ENCODE measurements at places on chromosomes 2 and 18.

DNA sequence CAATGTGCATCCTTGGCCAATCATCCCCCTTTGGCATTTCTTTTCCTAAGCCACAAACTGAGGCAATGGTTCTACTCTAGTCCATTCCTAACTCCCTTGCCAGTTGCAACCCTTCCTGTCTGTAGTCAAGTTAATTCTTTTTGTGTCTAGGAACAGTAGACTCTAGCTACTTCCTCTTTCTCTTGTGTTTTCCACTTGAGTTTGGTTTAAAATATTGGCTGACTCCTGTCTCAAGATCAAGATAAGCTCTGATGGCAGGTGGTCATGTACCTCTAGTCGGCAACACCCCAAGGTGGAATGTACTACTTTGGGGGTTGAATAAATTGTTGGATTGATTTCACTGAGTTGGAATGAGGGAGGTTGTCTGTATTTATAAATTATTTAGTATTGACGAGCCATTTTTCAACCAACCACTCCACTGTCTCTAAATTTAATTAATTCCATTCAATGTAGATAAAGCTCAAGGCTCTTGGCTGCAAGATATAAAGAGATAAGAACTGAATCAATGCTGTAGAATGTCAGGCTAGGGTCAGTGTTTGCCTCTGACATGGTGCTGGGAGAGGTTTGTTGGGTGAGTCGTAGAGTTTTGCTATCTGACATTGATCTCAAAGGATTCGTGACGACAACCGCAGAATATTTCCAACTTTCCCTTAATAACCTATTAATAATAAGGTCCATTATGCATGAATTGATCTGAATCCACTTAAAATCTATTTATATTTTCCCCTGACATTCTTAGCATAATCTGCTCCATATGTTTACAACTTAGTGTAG, 188.7 kb upstream of the APCDD1 start:
- no peak for DNase-seq

- no peak for DNase-seq
Measured at GRCh38 chr2:169027234-169027633, 3.9 kb downstream of the ABCB11 start.

DNA sequence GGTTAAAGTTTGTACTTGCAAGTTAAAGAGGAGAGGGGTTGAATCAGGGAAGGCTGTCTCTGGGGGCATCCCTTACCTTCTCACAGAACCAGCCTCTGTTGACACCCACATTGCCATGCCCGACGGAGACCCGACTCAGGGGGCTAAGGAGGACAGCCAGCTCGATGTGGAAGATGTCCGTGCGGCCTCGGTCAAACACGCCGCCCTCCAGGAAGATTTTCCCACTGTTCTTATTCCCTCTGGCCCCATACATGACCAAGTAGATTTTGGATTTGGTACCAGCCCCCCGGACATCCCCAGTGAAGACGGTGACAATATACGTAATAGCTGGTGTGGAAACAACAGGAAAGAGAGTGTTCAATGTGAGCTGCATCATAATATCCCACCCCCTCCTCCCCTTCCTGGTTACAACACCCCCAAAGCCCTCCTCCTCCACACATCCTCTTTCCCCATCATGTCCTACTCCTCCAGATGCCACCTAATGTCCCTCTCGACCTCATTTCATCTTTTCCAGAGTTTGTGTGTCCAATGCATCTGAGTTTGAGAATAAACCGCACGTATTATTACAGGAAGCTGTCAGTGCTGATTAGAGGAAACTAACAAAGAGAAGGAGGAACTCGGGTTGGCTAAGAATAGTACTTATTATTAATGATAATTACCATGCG, 55.7 kb downstream of the LOXHD1 start:
- no peak for DNase-seq

- DNase-seq: no peak
Measured at GRCh38 chr2:221704442-221704841, 132.3 kb upstream of the EPHA4 start.

GRCh38 chr2:55232863-55233657, 572 bp downstream of the RPS27A start:
- no peak for DNase-seq

GRCh38 chr2:196268538-196269338, 97.4 kb upstream of the STK17B start:
- DNase-seq: no peak

DNA sequence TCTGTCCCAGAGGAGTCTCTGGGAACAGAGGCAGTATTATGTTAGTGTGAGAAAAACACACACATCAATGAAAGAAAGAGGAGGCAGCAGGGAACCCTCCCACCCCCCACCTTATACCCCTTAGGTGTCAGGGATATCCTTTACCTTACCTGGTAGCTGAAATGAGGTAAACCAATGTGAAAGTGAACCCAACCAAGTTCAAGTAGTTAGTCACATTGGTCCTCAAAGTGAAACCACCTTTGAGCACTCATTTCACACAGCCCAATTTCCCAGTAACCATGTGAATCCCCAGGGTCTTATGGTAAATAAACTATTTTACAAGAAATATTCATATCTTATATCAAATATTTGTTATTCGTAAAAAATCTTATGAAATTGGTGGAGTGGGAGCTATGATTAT, 377.8 kb downstream of the LRATD1 start:
- DNase-seq: no peak

GRCh38 chr2:96815326-96816126, 542 bp upstream of the CNNM3 start:
- DNase-seq: no peak

DNA sequence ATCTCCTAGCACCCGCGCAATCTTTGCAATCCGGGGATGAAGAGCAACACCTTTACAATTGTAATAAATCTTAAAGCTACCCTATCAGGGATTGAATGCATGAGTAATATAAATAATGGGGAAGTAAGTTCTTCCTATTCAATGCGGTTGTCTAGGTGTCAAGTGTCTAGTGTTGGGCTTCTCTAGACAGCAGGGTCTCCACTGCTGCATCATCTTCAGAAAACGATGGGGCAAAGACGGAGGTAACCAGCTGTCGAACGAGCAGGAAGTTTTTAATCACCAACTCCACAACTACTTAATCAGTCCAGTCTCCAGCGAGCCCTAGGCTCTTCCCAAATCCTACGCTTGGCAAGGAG, 573 bp downstream of the STAM2 start:
- no peak for DNase-seq

DNA sequence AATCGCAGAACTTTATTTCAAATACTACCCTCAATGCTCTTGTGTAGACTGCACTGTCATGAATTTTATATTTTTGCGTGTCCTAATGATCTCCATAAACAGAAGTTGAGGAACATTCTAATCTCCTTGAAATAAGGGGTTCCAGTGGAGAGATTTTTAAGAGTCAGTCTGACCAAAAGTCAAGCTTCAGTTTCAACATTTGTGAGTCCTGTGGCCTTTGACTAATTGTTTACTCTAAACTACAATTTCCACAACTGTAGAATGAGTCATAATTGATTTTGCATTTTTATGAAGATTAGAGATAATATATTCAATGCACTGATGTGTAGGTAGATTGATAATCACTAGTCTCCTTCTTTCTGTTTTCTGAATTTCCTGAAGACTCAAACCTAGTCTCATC, 720.3 kb upstream of the ID2 start:
- DNase-seq: no peak

GRCh38 chr2:69298261-69298660, 88.8 kb downstream of the GFPT1 start:
- no peak for DNase-seq

DNA sequence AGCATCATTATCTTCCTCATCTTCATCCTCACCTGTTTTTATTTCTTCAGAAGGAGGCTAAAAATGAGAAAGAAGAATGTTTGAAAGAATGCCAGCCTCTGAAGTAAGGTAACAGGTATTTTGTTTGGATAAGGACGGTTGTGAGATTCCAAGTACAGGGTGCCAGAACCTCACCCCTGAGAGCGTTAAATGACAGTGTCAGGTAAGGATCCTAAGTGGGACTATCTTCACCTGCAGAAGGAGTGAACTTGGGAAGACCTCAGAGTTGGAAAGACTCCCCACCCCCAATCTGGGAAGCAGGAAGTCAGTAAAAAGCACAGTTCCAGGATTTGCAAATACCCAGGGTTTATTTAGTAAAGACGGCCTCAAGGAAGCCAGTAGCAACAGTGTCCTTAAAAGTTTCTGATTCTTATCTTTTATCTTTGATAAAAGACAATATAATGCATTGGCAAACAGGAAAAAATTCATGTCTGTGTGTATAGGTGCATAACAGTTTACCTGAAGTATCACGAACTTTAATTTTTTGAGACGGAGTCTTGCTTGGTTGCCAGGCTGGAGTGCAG, 52.3 kb downstream of the THOC1 start:
- DNase-seq: no peak

DNA sequence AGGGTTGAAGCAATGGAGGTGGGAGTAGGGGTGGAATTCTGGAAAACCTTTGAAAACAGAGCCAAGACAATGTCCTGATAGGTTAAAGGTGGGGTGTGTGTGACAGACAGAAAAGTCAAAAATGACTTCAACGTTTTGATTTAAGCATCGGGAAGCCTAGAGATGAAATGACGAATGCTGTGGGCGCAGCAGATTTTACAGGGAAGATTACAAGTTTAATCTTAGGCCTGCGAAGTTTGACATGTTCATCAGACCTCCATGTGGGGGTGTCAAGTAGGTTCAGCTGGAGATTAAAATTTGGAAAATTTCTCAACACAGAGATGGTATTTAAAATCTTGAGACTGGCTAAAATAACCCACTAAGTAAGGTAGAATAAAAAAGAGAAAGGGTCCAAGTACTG, 453.3 kb downstream of the TXNL1 start:
- DNase-seq: no peak

DNA sequence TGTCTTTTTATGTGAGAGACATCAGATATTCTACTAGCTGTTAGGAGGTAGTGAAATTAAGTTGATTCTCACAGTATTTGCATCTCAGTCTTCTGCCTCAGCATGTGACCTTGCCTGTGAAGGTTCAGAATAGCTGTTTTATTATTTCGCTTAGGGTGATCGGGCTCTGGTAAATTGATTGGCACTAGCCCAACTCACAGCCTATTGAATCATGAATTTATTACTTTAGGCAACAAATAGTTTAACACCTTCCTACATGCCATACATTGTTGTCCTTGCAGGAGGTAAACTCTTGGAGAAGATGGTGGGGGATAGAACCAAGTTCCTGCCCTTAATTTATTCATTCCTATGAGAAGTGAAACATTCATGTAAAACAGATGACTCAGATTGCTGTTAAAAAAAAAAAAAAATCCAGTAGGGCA, 101.9 kb downstream of the GPD2 start:
- DNase-seq: no peak

DNA sequence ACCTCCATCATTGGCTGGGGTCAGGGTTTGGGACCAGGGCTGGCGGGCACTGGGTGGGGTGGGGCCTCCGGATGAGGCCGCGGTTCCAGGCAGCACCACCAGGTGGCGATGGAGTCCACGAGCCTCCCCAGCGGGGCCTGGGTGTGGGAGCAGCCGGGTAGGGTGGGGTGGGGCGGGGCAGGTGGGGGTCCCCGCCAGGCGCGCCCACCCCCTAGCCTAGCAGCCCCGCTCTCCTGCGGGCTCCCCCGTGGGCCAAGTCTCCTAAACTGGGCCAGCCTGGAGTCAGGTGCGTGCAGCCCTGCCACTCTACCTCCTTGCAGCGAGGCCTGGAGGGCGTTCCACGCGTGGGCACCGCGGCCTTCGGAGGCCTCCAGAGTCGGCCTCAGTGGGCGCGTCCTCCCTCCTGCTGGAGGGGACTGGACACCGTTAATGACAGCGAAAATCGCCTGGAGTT, 187.5 kb downstream of the TWIST2 start:
- DNase-seq: no peak

DNA sequence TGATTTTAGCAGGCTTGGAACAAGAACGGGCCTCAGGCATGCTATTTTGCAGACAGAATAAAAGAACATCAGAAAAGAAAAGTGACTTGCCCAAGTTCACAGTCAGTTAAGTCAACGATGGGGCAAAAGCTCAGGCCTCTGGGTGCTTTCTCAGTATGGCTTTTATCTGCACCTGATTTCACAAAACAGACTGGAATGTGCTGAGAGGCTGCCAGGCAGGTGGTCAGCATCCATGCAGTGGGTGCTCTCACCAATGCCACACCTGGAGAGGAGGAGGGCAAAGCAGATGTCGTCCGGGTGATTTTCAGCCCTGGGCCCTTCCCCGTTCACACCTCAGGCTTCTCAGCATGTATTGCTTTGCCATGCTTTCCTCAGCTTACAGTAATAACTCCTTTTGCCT, 854.6 kb downstream of the RNF144A start:
- no peak for DNase-seq

GRCh38 chr18:23648940-23649607, 13.6 kb downstream of the ANKRD29 start:
- DNase-seq: no peak

DNA sequence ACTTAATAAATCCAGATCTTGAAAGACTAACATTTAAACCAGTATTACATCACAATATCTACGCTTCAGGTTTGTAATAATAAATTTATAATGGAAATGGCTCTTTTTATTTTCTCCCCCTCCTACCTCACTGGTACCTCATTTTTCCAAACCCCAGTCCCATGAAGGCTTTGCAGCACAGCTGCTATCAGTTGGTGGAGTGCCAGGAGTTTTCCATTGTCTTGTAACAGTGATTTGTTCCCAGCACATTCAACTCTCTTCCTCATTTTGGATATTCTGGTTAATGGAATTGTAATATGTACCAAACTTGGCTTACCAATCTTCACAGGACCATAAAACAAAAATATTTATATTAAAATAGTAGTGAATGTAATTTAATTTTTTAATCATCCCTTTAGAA, 91.2 kb downstream of the VRK2 start:
- no peak for DNase-seq

GRCh38 chr2:201127152-201127511, 11.2 kb downstream of the CFLAR start:
- DNase-seq: no peak

GRCh38 chr2:51553476-51553875, 521.5 kb upstream of the NRXN1 start:
- no peak for DNase-seq

- no peak for DNase-seq
Measured at GRCh38 chr2:236776695-236777251, 207.1 kb downstream of the ACKR3 start.

- DNase-seq: no peak
Measured at GRCh38 chr2:7825591-7826312, 856.1 kb upstream of the ID2 start.

- DNase-seq: no peak
Measured at GRCh38 chr2:216761133-216761532, 65.8 kb upstream of the IGFBP5 start.

DNA sequence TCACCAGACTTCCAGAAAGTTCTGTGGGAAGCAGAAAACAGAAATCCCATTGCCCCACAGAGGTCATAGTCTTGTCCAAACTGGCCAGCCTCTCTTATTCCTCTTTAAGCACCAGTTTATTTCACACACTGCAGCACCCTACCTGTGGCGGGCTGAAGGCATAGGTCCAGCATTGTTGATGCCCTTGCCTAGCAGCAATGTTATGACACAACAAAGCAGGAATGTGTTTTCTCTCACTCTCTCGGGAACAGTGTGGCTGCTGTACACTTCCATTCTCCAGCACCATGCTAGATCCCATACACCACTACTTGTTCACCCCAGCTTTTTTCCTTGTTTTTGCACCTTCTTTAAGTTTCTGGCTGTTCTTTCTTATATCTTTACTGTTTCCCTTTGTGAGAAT, 181.6 kb downstream of the DNAH6 start:
- DNase-seq: no peak

Measured in iPS DF 6.9 (cell line).